Left ventricle myocardium inferior (tissue), 1 donor: ENCODE measurements at places on chromosomes 6 and 20. TPM values are rescaled to one million over a fixed set of nuclear protein-coding genes. Genes with fewer than 3 reads are reported as not detected.

DNA sequence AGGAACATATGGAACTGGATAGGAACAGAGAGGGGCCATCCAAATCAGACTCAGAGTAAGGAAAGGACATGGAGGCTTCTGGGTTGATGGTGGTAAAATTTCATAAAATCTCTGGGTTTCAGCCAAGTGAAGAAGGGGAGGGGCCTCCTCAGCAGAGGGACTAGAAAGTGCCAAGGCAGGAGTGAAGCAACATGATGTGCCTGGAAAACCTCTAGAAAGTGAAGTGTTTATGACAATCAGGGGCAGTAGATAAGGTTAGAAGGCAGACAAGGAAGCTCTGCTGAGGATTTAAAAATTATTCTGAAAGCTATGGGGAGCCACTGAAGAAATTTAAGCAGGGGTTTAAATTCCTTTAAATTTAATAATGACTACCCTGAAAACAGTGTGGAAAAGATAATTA, 126.0 kb upstream of the TENT5A start:
- no peaks in the 10 kb centered on the region for H3K36me3 ChIP-seq
- no peaks in the 10 kb centered on the region for H3K27me3 ChIP-seq
- no peak for DNase-seq
- no peaks in the 10 kb centered on the region for H3K4me1 ChIP-seq
- no peak overlapping the region for H3K4me3 ChIP-seq

GRCh38 chr6:112086744-112087135, 542 bp downstream of the TUBE1 start:
- H3K36me3 ChIP-seq: peaks cover 32% of the 10 kb centered on the region
- H3K4me3 ChIP-seq: peak overlapping the region; percentile 85
- H3K27me3 ChIP-seq: no peaks in the 10 kb centered on the region
- no peak for DNase-seq
- peak overlapping the region; percentile 93 for H3K27ac ChIP-seq

Gene PAK5
- not detected for total RNA-seq

DNA sequence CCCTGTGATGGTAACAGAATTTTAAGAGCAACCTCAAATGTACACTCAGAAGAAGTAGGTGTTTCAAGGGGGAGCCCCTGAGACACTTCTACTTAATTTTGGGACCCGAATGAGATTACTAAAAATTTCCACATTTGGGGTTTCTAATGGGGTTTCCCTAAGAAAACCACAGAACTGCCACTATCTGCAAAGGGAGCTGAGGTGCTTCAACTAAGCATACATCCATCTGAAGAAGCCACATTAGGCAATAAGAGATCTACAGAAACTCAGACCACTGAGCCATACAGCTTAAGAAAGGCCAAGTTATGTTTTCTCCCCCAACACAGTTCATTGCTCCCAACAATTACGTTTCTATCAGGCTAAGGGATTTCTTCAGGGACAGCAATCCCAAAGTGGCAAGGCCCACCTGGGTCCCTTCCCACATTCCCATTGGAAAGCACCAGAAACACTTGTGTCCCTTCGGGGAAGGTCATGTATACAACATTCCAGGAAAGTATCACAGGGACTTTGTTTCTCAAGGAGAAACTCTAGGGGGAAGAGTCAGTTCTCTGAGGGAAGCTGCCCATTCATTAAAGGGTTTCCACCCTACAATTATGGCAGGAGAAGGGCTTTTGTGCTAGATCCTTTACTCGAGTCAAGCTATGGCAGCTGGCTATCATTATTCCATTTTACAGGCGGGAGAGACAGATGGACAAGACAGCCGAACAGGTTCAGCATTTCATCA, 5.0 kb downstream of the BCL2L1 start:
- peak overlapping the region; percentile 85 for H3K4me3 ChIP-seq
- H3K36me3 ChIP-seq: peaks cover 45% of the 10 kb centered on the region
- peaks cover 99% of the 10 kb centered on the region for H3K4me1 ChIP-seq
- peak overlapping the region; percentile 99 for H3K27ac ChIP-seq

DNA sequence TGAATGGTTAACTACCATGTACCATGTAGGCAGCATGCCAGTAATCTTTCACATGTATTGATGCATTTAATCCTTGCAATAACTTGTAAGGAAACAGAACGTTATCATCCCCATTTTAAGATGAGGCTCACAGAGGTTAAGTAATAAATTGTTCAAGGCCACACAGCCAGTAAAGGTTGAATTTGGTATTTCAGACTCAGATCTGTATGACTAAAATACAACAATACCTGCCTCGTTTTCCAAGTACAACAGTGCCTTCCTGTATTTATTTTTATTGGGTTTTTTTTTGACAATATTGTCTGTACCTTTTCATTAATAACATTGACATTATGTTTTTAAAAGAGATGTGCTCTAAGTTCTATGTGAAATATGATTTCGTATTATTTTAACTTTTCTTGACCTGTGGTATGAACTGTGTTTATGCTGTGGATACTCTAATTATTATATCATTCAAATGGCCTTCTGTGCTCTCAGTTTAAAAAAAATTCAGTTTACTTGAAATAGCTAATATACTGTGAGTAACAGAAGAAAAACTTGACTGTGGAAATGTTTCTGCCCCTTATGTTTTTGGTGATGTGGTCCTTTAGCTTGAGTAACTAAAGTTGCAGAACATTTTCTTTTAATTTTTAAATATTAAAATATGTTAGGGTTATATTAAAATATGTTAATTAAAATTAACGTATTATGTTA, 39.7 kb downstream of the XRN2 start:
- peaks cover 79% of the 10 kb centered on the region for H3K36me3 ChIP-seq
- no peak overlapping the region for H3K4me3 ChIP-seq
- no peak overlapping the region for H3K27ac ChIP-seq
- no peaks in the 10 kb centered on the region for H3K27me3 ChIP-seq

- H3K4me1 ChIP-seq: no peaks in the 10 kb centered on the region
- DNase-seq: no peak
- H3K27me3 ChIP-seq: no peaks in the 10 kb centered on the region
- no peak overlapping the region for H3K27ac ChIP-seq
- H3K4me3 ChIP-seq: no peak overlapping the region
- H3K36me3 ChIP-seq: no peaks in the 10 kb centered on the region
Observed at GRCh38 chr6:22972771-22973170, 403.4 kb downstream of the HDGFL1 start.

DNA sequence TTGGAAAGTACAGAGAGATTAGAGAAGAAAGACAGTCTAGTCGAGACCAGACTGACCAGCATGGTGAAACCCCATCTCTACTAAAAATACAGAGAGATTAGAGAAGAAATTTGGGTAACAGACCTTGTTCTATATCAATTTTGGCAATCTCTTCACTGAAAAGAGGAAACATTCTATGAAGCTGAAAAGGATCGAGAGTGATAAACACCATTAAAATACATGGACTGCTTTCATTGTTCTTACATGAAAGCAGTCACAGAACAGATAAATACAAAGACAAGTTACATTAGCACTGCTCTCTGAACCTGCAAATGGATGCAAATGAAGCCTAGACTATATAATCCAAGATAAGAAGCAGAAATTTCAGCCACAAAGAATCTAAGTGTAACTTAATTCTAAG, 8.4 kb upstream of the OPRM1 start:
- H3K36me3 ChIP-seq: no peaks in the 10 kb centered on the region
- no peak overlapping the region for H3K4me3 ChIP-seq
- no peak overlapping the region for H3K27ac ChIP-seq
- no peaks in the 10 kb centered on the region for H3K27me3 ChIP-seq
- H3K4me1 ChIP-seq: no peaks in the 10 kb centered on the region
